ENCODE measurements at places on chromosomes 5 and 9.

DNA sequence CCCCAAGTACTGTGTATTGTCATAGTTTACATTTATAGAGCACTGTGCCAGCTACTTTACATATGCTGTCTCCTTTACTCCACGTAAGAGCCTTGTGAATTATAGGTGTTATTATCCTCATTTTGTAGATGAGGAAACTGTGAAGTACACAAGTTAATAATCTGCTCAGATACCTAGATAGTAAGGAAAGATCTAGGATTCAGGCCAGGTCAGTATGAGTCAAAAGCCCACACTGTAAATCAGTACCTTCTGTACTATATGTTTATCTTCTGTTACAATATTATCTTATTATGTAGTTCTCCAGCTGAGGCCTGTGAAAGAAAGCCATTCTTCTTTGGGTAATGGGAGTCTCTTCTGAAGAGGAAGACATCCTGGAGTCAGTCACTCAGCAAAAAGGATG is 72.4 kb upstream of the TLX3 start:
- DNase-seq, result no peak

DNA sequence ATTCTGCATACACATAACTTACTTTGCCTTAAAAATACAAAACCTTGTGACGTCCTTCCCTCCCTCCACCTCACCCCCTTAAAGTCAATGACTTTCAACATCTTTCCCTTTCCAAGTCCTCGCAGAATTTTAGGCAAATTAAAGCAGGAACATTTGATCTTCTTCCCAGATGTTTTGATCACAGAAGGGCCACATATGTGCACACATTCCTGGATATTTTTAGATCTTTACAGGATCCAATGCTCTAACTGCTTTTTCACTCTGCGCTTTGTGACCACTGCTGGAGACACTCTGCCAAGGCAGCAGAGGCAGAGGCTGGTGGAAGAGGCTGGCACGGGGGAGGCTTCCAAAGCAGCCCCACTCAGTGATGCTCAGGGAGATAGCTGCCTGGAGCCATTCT is 130.7 kb downstream of the SEC61B start:
- peak; percentile 14 for DNase-seq

GRCh38 chr5:154276973-154277331 is 86.4 kb downstream of the GALNT10 start:
- peak; percentile 68 for DNase-seq

- peak; percentile 59 for DNase-seq
Measured at GRCh38 chr5:169415371-169415770, 114.4 kb upstream of the SLIT3 start.

- DNase-seq, result no peak
Measured at GRCh38 chr5:173420108-173420507, 91.9 kb upstream of the STC2 start.

- no peak for DNase-seq
Measured at GRCh38 chr9:84354035-84354434, 13.5 kb upstream of the SLC28A3 start.

GRCh38 chr9:37998881-37999587 is 70.0 kb downstream of the SHB start:
- DNase-seq, result peak; percentile 48

DNA sequence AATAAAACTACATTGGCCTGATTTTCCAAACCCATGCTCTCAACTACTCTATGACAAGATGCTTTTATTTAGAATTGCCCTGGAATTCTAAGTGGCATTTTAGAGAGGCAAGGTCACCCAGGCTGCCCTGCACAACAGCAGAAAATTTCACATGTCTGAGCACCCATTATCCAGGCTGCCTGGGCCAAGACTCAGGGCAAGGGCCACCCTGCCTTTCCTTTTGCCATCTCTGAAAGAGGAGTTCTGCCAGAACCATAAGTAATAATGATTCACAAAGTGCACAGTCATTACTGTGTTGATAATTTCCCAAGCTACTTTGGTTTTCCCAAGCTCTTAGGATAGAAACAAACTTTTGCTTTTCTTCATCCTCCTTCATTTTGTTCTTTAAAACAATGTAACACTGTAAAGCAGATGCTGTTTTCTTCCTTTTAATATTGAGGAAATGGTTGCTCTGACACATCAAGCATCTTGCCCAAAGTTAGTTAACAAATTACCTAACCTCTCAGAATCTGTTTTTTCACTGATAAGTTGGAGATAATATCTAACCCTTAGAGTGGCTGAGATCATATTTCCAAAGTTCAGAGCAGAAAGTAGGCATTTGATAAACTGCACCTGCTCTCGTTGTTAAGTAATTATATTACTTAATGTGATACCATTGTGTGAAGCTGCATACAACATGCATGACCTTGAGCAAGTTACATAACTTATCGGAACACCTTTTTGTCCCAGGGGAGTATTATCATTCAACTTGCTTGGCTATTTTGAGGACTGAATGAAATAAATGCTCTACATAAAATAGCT is 325.6 kb downstream of the PRELID2 start:
- DNase-seq, result no peak

DNA sequence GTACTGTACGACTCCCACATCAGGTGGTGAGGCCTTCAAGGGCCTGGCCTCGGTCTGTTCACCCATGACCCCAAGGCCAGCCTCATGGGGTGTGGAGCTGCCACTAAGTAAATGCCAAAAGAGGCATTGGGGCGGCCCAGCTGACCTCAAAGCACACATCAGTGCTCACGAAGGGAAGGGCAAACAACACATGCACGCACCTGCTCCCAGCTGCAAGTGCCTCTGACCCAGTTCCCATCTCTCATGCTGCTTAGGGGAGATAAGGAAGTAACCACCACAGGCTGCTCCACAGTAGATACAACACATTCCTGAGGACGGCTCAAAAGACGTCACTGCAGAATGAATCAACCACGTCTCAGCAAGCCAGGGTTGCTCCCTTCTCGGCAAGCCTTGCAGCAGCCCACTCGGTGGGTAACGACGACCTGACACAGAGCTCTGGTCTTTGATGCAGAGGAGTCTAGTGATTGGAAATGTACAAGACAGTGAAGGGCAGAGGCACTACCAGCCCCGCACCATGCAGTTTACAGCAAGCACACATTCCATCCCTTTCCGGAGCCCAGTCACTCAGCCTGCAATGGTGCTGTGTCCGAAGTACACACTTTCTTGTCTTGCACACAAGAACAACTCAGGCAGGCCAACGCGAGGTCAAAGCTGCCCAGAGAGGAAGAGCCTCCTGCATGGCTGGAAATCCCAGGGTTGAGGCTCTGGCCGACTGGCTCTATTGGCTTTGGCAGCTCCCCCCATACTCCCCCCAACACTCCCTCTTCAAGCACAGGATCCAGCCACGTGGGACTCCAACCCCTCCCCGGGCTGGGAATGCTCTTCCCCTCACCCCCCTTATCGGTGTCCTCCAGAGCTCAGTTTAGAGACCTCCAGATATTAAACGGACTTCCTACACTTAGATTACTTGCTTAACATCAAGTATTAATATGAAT is 31.8 kb downstream of the FABP6 start:
- DNase-seq, result peak; percentile 62

DNA sequence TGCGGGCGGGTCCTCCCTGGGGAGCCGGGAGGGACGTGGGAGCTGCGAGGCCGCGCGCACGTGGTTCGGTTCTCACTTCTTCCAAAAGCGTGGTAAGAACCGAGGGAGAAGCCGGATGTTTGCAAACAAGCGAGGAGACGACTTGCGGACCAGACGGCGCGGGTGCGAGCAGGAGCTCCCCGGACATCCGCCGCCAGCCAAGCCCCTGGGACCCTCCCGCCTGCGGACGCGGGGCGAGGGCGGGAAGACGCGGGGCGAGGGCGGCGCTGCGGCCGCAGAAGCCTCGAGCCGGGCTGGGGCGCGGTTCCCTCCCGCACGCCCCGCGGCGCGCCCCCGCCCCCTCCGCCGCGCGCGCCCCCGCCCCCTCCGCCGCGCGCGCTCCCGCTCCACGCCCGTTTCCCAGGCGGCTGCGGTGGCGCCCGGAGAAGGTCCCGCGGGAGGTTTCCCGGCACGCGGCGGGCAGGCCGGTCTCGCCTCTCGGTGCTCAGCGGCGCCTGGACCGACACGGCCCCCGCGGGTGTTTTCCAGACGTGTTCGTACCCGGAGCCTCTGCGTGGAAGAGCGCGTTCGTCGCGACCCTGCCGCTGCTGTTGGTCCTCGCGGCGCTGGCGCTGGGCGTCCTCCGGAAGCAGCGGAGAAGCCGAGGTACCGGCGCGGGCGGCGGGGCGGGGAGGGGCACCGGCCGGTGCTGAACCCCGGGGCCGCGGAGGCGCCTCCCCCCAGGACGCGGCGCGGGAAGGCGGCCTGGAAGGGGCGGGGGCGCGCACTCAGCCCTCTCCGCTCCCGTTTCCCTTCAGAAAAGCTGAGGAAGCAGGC is 12.8 kb downstream of the BTNL9 start:
- no peak for DNase-seq

GRCh38 chr9:97978371-97979130 is 4.6 kb upstream of the ANP32B start:
- no peak for DNase-seq

DNA sequence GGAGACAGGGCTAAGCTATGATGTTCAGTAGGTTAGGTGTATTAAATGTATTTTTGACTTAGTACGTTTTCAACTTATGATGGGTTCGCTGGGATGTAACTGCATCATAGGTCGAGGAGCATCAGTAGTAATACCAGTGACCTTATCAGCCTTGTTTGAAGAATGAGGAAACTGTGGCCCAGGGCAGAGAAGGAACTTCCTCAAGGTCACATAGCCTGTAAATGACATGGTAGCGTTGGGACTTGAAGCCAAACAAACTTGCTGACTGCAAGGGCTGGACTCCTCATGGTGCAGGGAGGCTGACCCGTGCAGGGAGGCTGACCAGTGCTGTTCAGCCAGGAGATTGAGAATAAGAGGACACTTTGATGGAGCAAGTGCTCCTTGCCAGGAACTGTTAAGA is 21.3 kb upstream of the PTPN3 start:
- DNase-seq, result no peak

DNA sequence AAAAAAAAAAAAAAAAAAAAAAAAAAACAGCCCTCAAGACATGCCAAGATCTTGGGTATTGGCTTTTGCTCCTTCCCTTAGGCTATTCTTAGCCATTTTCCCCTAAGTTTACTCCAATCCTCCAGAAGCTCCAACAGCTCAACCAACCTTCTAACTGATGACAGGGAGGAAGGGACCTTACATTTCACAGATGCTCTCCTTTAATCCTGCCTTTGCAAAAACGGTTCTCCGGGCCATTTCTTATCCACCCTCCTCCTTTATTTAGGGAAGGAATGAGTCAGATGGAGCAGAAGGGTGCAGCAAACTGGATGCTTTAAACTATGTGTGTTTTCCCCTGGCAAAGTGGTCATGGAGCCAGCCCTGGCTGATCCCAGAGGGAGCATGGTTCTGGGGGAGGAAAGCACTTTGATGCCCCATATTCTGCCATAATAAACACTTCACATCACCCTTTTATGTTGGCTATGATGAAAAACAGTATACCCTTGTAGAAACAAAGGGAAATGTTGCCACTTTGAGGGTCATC is 369.4 kb upstream of the DMAC1 start:
- no peak for DNase-seq

DNA sequence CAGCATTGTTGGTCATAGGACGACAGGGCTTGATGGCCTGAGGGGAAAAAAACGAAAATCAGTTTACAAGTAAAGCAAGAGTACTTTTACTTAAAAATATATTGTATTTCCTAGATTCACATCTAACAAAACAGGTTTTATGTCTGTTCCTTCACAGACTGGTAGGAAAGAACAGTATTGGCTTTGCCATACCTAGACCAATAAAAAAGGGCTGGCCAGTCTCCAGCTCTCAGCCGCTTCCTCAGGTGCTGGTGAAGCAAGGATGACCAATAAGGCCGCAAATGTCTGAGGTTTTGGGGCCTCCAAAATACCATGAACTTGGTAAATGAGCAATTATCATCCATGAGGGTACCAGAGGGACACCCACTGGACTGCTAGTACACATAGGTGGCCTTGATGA is 36.6 kb downstream of the DROSHA start:
- no peak for DNase-seq

DNA sequence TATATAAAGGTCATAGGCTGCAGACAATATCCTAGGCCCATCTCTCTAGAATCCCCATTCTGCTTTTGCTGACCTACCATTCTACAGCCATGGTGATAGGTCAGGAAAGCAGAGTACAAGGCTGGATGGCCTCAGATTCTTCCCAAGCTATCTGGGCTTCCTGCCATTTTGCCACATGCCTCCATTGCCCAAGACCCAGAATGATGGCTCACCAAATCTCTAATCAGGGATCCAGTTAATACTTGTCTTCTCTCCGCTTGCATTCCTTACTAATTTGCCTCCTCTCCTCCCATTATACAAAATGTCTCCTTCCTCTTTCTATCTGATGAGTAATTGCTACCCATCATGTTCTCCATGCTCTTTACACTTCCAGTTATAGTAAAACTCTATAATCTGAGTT is 22.7 kb upstream of the NDUFS4 start:
- DNase-seq, result no peak

GRCh38 chr5:178196986-178197385 is 7.3 kb upstream of the HNRNPAB start:
- DNase-seq, result no peak

DNA sequence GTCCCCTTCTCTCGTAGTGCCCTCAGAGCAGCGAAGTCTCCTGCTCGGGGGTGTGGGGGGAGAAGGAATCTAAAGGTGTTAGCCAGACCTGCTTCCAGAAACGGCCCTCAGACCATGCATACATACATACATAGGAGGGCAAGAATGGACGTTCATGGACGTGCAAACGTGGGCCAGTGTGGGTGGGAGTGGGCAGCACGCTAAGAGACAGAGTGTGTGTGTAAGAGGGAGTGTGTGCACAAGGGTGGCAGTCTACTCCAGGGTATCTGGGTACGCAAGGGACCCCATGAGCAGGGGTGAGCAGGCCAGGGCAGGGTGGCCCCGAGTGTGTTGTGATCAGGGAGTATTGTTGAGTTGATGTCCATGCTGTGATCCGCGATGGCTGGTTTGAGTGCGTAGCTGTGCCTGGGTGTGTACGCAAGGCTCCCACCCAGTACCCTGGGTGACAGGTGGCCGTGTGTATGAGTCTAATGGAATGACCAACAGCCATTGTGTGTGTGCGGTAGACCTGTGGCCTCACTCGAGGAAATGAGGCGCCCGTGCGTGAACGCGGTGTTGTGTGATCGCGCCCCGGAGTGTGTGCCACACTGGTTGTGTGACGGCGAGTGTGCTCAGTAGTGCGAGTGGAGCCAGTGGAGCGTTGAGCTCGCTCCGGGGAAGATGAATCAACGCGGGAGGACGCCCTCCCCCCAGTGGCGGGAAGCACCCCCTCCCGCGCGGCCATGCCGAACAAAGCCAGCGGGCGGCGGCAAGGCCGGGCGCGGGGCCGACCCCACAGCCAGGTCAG is 826 bp downstream of the GPRIN1 start:
- DNase-seq, result no peak

DNA sequence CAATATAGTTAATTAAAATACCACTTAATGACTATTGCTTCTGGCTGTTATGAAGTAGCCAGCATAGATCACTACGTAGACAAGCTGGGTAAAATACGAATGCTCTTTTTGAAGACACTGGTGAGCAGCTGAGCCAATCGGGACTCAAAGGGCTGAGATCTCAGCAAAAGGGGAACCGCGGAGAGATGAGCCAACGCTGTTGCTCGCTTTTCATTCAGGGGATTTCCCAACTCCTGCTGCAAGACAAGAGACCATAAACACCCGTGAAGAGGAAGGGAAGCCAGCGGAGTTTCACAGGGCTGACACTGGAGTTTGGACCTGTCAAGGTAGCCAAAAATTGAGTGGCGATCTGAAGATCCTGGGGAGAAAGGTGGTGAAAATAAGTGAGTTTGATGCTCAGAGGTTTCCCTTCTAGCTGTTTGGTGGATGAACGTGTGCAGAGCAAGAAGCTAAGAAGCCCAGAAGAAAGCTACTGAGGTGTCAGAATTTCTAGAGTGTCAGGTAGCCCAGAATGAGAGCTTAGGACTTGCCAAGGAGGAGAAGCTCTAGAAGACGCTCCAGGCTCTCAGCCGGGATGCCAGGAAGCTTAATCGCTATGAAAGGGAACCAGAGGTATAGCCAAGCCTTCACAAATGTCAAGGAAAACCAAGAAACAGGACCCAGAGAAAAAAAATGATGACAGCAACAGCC is 79.6 kb upstream of the RNU6ATAC start:
- DNase-seq, result no peak

Data from fibroblast of skin of back (primary cell).